ENCODE measurements at places on chromosomes 6 and 20. TPM values are rescaled to one million over a fixed set of nuclear protein-coding genes. Genes with fewer than 3 reads are reported as not detected.

GRCh38 chr6:36063318-36064060 is 35.9 kb downstream of the MAPK14 start:
- DNase-seq = no peak

GRCh38 chr6:113185299-113185698 is 671.8 kb upstream of the MARCKS start:
- DNase-seq = no peak

GRCh38 chr20:58747211-58747610 is 54.6 kb downstream of the NPEPL1 start:
- DNase-seq = no peak

DNA sequence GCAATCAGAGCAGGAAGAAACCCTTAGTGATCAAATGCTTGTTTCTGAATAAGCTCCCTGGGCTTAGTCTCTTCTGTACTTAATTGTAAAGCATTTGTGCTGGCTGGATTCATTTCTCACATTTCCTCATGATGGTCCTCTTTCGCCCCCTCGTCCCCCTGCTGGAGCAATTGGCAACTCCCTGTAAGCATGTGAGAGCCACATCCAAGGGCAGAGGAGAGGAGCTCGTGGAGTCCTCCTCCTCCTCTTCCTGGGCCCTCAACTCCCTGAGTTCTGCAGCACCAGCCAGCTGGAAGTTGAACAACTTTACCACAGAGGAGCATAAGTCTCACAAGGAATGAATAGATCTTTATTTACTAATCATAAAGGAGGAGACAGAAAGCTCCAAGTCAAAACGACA is 12.6 kb downstream of the ANKEF1 start:
- DNase-seq = no peak

The RHAG gene
- total RNA-seq = not detected

All from stomach (tissue), 19 donors.